ENCODE measurements at places on chromosomes 2 and 18.
A peak's percentile ranks its signal among the peaks of the same experiment; 100 is the strongest.

DNA sequence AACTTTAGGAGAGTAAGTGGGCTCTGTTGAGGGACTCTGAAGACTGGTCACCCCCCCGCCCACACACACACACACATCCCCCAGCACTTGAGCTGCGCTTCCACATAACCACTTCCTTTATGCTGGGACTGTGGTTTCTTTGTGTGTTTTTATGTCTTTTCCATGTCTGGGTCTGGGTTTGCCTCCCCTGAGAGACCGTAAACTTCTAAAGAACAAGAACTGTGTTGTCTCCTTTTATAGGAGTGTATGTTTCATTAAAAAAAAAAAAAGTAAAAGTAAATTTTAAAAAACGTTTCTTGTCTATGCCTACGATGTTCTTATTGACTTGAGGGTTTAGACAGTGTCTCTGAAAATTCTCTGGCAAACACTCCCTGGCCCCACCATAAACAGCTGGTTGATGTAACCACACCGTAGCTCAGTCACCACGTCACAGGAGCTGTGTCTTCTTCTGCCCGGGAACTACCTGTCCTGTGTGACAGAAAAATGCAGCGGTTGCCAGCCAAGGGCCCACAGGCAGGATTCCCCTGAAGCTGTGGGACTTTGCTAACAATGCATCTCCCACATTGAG, 68.0 kb downstream of the KLHL29 start:
- DNase-seq = peak; percentile 4

DNA sequence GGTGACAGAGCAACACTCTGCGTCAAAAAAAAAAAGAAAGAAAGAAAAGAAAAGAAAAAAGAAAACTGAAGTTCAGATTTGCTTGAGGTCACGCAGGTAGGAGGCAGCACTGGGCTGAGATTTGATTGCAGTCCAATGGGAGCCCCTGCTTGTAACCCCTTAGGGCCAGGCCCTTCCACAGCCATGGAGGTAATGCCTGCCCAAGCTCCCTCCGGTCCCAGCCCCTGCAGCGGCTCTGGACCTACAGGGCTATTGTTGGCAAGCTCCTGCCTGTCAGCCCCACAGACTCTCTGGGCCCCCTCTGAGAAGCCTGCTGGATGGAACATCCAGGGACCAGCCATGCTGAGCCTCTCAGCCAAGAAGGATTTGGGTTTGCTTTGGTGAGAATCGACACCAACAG, 12.2 kb downstream of the ZFP36L2 start:
- no peak for DNase-seq

- no peak for DNase-seq
Measured at GRCh38 chr2:160582490-160583145, 89.0 kb upstream of the RBMS1 start.

DNA sequence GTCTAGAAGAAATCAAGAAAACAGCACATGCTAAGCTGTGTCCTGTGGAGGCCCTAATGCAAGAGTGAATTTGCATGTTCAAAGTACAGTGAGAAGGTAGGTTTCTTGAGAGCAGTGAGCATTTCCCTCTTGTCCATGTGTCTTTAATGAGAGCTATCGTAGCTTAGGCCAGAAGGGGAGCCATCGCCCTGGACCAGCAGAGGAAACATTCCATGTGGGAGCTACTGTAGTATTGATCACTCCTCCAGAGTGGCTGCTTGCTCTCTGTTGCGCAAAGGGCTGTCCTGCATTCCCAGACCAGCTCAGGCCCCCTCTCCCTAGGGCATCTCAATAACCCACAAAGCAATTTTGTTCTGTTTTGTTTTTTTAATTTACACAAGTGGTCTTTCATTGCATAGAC, 950.1 kb downstream of the CNTNAP5 start:
- DNase-seq = no peak

DNA sequence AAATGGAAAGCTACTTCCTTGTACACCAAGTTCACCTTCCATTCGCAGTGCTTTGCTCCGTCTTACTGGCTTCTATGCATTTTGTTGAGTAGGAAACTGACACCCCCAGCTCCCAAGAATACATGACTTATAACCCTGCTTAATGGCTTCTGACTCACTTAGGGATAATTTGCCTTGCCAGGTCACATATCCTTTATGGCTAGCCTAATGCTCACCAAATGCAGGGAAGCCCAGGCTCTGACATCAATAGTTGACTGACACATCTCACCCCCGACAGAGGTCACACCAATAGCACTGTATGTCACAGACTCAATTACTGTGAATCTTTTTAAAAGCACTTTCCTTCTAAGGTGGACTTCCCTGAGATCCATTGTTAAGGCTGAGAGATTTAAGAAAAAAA, 147.2 kb downstream of the DTNA start:
- no peak for DNase-seq

DNA sequence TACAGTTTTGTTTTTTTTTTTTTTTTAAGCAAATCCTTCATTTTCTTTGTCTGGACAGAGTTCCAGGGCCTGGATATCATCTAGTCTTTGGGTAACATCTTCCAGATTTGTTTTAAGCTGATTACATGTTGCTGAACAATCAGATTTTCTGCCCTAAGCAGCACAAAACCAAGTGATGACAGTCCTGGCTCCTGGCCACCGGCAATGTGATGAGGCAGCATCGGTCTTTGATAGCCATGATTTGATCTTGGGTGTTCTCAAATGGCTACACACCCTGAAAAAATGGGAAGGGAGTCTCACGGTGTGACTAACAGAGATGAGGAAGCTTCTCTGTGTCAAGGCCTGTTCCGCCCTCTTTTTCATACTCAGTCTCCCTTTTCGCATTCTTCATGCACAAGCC, 708.6 kb upstream of the ZEB2 start:
- DNase-seq = no peak

GRCh38 chr18:70029163-70029562, 81.5 kb upstream of the CD226 start:
- no peak for DNase-seq

GRCh38 chr2:64019975-64020528, 824 bp upstream of the VPS54 start:
- no peak for DNase-seq

DNA sequence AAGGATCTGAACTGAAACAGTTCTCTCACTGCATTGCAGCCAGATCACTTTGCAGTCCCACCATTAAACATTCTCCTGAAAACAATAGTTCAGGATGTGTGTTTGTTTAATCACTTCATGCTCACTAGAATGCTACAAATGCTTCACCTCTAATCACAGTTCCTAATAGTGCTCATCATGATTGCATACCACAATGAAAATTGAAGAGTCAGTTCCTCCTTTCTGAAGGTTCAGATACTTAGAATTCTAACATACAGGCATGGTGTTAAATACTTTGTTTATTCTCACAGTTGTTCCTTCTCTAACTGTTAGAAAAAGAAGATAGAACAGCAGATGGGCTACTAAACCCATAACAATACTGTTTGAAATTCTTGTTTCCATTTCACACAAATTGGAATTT, 622.3 kb upstream of the ACVR2A start:
- DNase-seq = no peak

DNA sequence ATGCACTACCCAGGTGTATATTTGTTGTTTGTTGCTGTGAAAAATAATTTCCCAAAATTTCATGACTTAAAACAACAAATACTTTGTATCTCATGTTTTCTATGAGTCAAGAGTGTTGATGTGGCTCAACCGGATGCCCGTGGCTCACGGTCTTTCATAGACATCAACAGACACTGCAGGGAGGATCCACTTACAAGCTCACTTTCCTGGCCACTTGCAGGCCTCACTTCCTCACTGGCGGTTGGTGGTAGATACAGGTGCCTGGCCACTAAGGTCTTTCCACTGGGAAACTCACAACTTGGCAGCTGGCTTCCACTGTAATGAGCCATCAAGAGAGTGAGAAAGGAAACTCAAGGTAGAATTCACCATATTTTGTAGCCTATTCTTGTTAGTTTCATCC, 662.9 kb downstream of the IRS1 start:
- no peak for DNase-seq

DNA sequence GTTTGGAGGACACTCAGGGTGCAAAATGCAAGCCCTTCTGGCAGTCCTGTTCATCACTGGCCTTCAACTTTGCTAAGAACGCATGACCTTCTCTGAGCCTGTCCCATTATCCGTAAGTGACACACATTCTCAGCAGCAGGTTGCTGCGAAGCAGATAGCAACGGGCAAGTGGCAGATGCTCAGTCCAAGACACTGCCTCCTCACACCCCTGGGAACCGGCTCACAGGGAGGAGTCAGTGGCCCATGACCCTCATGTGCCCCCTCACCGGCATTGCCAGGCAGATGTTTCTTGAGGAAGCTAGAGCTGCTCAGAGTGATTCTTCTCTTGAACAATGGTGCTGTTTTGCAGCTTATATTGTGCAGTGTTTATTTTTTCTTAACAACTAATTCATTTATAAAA, 737.2 kb upstream of the HS6ST1 start:
- DNase-seq = no peak

DNA sequence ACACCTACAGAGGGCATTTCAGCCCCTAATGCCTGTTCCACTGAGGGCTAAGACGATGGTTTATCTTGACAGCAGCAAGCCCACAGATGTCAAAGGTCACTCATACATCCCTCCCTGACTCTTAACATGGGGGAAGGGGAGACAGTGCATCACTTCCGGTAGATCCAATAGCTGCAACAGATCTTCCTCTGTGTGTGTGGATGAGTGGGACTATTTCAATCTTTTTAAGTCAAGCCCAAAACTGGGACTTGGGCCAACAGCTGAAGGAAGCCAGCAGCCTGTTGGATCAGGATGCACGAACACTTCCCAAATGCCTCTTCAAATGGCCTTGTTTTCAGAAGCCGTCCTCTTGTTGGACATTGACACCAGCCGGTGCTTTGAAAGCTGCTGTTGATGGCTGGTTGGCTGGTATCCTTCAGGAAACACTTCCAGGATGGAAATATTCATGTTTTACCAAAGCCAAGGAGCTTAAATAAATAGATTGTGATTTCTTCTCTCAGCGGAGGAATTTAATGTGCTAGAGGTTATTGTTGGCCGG, 59.2 kb downstream of the IL1R2 start:
- no peak for DNase-seq

GRCh38 chr2:58494071-58494501, 253.0 kb upstream of the FANCL start:
- no peak for DNase-seq
